Activated naive CD8-positive, alpha-beta T cell treated with anti-CD3 and anti-CD28 coated beads, Interleukin-2, amount 10 ng/mL, durations not matched to agents 7 days and 5 days (primary cell): ENCODE measurements at places on chromosomes 4 and X. TPM values are rescaled to one million over a fixed set of nuclear protein-coding genes. Genes with fewer than 3 reads are reported as not detected.

The ZFP42 gene
- not detected for total RNA-seq

- DNase-seq: no peak
These were observed 314 bp downstream of the DNASE1L1 start for GRCh38 chrX:154408659-154409221.

- no peak for DNase-seq
These were observed 55.0 kb downstream of the PSAPL1 start for GRCh38 chr4:7379719-7380118.

DNA sequence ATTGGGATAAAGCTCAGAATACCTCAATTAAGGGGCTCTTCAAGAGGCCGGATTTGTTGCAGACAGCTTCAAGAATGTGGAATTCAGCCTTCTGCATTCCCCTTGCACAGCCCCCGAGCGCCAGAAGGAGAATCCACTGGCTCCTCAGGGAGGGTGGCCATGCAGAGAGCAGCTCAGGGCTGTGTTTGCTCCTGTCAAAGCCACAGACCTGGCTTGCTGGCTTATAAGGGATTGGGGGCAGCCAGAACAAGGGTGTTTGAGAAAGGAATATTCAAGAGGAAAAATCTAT lies 36.8 kb downstream of the ING2 start:
- DNase-seq: no peak

DNA sequence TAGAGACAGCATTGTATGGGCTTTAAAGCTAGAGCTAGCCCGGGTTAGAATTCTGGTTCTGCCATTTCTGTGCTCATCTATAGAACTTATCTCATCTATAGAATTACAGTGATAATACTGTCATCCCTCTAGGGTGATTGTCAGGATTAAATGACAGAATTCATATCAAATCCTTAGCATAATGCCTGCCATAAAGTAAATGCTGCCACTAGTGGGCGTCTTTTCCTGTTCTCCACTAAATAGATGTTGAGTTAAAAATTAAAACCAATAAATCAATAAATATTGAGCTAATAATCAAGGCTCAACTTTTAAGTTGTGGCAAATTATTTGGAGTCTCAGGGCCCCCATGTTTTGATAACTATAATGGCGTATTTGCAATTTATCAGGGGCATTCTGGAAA lies 19.7 kb downstream of the GRIA3 start:
- DNase-seq: no peak

- DNase-seq: no peak
These were observed 14.8 kb downstream of the ELOVL6 start for GRCh38 chr4:110183643-110184042.

DNA sequence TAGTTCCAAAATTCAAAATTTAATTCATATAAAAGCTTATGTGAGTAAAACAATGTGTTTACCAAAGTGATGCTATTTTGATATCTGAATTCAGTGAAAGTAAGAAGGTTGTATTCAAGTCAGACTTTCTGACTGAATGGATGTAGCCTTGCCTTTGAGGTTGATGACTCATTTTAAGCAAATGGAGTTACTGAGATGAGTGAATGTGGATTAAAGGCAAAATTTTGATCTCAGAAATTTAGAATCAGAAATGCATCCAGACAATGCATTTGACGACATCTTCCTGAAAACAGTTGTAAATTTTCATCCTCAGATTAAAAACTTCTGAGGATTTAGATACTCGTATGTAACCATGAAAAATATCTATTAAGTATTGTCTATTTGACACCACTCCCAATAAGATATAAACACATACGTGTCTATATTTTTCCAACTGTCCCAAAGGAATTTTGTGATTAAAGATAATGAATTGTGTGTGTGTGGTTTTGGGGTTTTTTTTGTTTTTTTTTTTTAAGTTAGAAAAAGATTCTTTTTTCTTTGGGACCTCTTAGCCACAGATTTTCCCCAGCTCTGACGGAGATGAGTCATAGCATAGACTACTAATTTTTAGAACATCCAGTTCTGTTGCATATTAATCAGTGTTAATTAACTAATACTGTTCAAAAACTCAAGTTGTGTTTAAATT lies 34.4 kb downstream of the NFKB1 start:
- DNase-seq: no peak

The SLC38A5 gene
- total RNA-seq: 58.8 TPM

DNA sequence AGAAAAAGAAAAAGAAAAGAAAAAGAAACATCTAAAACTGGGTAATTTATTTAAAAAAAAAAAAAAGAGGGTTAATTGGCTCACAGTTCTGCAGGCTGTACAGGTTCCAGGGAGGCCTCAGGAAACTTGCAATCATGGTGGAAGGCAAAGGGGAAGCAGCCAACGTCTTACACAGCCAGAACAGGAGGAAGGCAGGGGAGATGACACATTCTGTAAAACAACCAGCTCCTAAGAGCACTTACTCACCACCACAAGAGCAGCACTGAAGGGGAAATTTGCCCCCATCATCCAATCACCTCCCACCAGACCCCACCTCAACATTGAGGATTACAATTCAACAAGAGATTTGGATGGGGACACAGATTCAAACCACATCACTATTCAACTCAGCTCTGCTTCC lies 36.8 kb upstream of the TMEM184C start:
- no peak for DNase-seq

DNA sequence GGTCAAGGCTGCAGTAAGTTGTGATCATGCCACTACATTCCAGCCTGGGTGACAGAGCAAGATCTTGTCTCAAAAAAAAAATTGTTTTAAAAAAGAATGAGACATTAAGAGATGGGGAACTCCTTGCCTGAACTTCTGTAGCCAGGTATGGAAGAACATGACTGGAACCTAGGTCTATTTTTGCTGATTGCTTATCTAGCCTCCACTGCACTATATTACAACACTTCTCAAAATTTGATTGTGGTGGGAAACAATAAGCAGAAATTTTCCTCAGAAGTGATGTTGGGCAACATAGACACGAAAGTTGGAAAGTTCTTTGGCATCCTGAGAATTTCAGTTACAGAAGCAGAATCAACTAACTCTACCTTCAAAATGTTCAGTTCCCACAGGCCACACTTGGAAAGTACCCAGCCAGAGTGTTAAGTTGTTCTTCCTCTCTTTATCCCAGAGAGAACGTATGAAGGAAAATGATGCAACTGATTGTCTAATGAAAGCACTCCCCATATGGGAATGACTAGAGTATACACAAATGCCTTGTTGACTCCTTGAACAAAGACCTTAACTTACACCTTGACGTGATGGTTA lies 50.0 kb downstream of the LUZP4 start:
- no peak for DNase-seq

- DNase-seq: no peak
These were observed 51.8 kb downstream of the SCML1 start for GRCh38 chrX:17788956-17789562.

DNA sequence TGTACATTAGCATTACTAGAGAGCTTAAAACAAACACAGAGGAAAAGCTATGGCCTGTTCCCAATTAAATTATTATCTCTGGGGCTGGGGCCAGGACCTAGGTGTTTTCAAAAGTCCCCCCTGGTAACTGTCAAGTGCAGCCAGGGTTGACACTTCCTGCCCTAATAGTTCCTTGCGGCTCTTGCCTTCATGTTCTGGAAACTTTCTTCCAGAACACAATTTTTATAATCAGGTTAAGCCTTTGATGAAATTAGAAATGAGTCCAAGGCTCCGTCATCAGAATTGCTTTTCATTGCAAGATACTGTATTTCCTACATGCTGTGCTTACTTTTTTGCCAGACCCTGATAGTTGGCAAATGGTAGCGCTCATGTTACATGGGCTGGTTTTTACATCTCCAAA lies 229.6 kb downstream of the UNC5C start:
- no peak for DNase-seq

GRCh38 chrX:65772842-65773241 lies 105.4 kb downstream of the MSN start:
- DNase-seq: no peak

GRCh38 chr4:155799116-155799793 lies 40.4 kb downstream of the GUCY1B1 start:
- no peak for DNase-seq

The CPZ gene
- not detected for total RNA-seq

The ADH1B gene
- not detected for total RNA-seq

DNA sequence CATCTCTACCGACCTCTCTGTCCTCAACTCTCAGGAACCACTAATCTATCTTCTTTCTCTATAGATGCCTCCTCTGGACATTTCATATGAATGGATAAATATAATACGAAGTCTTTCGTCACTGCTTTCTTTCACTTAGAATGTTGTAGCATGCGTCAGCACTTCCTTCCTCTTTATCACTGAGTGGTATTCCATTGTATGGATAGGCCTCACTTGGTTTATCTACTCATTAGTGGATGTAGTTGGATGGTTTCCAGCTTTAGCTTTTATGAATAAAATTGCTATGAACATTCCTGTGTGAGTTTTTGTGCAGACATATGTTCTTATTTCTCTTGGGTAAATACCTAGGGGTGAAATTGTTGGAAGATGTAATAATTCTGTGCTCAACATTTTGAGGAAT lies 528.2 kb upstream of the FAT1 start:
- no peak for DNase-seq

GRCh38 chrX:69876221-69876620 lies 173.5 kb downstream of the AWAT2 start:
- no peak for DNase-seq

The WAS gene
- total RNA-seq: 142 TPM

The IGSF1 gene
- not detected for total RNA-seq

The PPP1R2C gene
- not detected for total RNA-seq

GRCh38 chr4:151833174-151833573 lies 72.4 kb upstream of the GATB start:
- DNase-seq: no peak

- no peak for DNase-seq
These were observed 207.5 kb downstream of the PDGFC start for GRCh38 chr4:156764145-156764544.

The CCDC149 gene
- not detected for total RNA-seq

GRCh38 chr4:137425281-137425680 lies 107.0 kb downstream of the PCDH18 start:
- DNase-seq: no peak

The HSD17B11 gene
- 48.0 TPM for total RNA-seq

- DNase-seq: peak; percentile 79
These were observed 22.1 kb downstream of the TMEM131L start for GRCh38 chr4:153488006-153488891.

- DNase-seq: no peak
These were observed 218.5 kb upstream of the ANKRD50 start for GRCh38 chr4:124931050-124931449.

- no peak for DNase-seq
These were observed 15.3 kb downstream of the HOPX start for GRCh38 chr4:56665781-56666180.

- DNase-seq: no peak
These were observed 553.6 kb upstream of the BOD1L1 start for GRCh38 chr4:14180983-14181601.

GRCh38 chr4:9867751-9868425 lies 86.5 kb downstream of the DRD5 start:
- no peak for DNase-seq

DNA sequence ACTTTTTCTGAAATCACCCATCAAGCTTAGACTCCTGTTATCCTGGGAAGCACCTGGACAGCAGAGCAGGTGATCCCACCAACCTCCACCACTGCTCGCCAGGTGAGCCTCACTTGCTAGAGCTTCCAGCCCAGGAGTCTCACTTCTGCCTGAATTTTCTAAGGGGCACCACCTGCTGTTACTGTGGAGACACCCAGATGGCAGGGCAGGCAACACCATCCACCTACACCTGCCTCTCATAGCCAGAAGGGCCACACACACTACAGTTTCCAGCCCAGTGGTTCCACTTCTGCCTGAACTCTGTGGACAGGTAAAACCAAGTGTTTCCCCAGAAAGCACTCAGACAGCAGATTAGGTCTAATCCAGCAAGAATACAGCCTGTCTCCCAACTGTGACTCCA lies 262.0 kb downstream of the ARAP2 start:
- no peak for DNase-seq
